ENCODE measurements at places on chromosomes 12 and 14. TPM values are rescaled to one million over a fixed set of nuclear protein-coding genes. Genes with fewer than 3 reads are reported as not detected.

The IL26 gene
- total RNA-seq: not detected

The ANO4 gene
- 1.5 TPM for total RNA-seq

The NOXRED1 gene
- 0.17 TPM for total RNA-seq

The RNASE3 gene
- total RNA-seq: not detected

The NRXN3 gene
- total RNA-seq: not detected

The ACSM4 gene
- not detected for total RNA-seq

The GLIPR1 gene
- total RNA-seq: 2.3 TPM

The RPL10L gene
- not detected for total RNA-seq

The FGF23 gene
- total RNA-seq: not detected

The SAMD15 gene
- total RNA-seq: 0.33 TPM

The INHBE gene
- total RNA-seq: not detected

The CYP46A1 gene
- total RNA-seq: 0.26 TPM

The POTEM gene
- total RNA-seq: not detected

The CCDC60 gene
- total RNA-seq: not detected

The EPYC gene
- total RNA-seq: not detected

The SIX1 gene
- total RNA-seq: 0.11 TPM

The MYO1H gene
- total RNA-seq: not detected

The PLBD2 gene
- 20.4 TPM for total RNA-seq

The ABCD2 gene
- total RNA-seq: not detected

The NOS1 gene
- not detected for total RNA-seq

The SLC17A8 gene
- total RNA-seq: under 0.01 TPM

The MYL6 gene
- 3,488 TPM for total RNA-seq

The PCED1B gene
- total RNA-seq: 0.22 TPM

The GPR137C gene
- total RNA-seq: 1.1 TPM

The TAMALIN gene
- total RNA-seq: 32.4 TPM

The CCDC196 gene
- not detected for total RNA-seq

The FAM181A gene
- not detected for total RNA-seq

The GDF3 gene
- 1.2 TPM for total RNA-seq

The NTS gene
- total RNA-seq: 0.34 TPM
